ENCODE measurements at places on chromosomes 13 and 19.

DNA sequence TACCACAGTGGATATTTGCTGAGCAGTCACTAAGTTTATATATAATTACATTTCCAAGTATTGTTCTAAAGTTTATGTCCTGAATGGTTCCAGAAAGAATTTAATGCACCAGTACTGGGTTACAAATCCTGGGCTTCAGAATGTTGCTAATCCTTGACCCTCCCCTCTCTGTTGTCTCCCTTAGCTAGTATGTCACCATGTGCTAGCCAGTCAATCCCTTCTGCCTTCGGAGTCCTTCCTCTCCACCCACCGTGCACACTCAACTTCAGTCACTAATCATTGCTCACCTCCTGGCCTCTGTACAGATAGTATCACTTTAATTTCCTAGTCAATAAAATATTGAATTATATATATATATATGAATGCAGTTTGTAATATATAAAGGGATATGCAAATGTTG is 7.5 kb downstream of the FAM124A start:
- DNase-seq, result no peak

DNA sequence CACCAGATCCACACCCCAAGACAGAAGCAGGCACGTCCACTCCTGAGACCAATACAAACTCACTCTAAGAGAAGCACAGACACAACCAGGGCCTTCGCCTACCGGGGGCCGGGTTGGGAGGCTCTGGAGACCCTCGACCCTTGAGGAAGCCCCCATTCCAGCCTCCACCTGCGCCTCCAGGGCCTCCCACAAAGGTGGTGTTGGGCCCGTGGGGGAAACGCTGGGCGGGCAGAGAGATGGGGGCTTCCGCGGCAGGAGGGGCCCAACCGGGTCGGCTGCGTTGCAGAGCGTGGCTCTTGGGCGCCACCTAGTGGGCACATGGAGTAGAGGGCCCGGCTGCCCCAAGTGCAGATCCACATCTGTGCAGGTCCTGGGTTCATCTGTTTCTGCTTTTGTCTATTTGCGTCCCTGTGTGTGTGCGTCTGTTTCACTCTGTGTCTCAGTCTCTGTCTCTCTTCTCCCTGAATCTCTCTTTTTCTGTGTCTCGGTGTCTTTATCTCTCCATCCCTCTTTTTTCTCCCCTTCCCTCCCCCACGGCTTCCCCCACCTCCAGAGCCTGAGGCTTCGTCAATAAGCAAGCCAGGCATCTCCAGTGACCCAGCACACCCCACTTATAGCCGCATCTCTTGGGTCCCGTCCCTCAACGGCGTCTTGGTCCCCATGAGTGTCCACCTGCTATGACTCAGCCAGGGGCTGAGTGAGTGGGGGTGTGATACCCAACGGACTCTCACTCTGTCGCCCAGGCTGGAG is 10.5 kb upstream of the TINCR start:
- DNase-seq, result peak; percentile 93

- DNase-seq, result peak; percentile 74
These were observed 15.2 kb upstream of the SHFL start for GRCh38 chr19:10070730-10071446.

DNA sequence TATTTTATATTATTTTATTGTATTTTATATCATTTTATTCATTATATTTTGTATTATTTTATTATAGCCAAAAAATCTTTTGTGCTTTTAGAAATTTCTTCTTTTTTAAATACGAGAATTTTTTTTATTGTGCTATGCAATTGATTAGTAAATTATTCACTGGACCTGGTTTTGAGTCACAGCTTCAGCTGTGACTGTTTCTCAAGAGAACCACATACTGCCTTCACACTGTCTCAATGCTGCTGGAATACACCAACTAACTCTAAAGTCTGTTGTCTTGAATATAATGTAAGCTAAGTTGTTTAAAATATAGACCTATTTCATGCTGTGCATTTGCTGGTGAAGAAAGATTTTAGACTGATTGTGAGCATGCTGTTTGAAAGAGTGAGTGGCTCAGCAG is 423.6 kb downstream of the NDFIP2 start:
- no peak for DNase-seq

DNA sequence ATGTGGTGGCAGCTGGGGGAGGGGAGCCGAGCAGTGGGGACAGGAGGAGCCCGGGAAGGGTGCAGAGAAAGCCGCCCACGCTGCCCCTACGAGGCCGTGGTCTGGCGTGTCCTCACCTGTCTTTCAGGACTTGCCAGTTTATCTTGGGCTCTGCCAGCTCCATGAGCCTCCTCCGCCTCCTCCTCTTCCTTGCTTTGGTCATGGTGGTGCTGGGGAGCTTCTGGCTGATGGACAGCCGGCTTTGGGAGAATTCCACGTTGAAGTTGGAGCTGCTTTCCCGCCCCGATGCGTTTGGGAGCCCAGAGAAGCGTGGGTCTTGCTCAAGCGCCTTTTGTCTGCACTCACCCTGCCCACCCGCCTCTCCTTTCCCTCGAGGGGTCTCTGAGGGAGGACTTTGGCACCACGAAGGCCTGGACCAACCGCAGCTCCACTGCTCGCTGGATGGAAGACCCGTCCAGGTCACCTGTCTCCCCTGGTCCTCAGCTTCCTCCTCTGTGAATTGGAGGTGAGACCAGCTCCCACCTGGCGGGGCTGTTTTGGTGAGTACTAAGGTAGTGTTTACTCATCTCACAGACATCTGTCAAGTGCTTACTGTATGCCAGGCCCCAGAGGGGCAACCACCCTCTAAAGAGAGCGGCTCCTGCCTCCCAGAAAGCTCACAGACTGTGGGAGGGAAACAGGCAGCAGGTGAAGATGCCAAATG is 29.7 kb upstream of the MIER2 start:
- no peak for DNase-seq

DNA sequence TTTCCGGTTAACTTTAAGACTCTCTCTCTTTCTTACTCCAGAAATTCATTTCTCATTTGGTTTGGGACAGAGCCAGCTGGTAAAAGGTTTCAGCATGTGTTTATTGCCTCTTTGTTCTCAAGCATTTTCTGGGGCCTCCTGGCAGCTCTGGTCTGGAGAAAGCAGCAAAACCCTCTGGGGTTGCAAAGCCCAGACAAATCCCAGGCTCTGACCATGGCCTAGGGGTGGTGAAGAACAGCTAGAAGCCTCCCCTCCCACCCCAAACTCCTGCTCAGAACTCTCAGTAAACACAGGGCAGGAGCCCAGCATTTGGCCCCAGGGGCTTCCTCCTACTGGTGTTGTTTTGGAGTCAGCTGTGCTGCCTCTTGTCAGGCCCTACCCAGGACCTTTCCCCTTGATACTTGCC is 124.2 kb upstream of the SERP2 start:
- no peak for DNase-seq

GRCh38 chr13:113028336-113029060 is 59.5 kb downstream of the MCF2L start:
- no peak for DNase-seq

DNA sequence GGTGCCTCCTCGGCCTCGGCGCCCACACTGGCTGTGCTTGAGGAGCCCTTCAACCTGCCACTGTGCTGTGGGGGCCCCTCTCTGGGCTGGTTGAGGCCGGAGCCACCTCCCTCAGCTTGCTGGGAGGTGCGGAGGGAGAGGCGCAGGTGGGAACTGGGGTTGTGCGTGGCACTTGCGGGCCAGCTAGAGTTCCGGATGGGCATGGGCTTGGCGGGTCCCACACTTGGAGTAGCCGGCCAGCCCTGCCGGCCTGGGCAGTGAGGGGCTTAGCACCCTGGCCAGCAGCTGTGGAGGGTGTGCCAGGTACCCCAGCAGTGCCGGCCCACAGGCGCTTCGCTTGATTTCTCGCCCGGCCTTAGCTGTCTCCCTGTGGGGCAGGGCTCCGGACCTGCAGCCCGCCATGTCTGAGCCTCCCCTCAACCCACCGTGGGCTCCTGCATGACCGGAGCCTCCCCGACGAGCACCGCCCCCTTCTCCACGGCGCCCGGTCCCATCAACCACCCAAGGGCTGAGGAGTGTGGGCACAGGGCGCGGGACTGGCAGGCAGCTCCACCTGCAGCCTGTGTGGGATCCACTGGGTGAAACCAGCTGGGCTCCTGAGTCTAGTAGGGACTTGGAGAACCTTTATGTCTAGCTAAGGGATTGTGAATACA is 723.8 kb downstream of the DIAPH3 start:
- no peak for DNase-seq

DNA sequence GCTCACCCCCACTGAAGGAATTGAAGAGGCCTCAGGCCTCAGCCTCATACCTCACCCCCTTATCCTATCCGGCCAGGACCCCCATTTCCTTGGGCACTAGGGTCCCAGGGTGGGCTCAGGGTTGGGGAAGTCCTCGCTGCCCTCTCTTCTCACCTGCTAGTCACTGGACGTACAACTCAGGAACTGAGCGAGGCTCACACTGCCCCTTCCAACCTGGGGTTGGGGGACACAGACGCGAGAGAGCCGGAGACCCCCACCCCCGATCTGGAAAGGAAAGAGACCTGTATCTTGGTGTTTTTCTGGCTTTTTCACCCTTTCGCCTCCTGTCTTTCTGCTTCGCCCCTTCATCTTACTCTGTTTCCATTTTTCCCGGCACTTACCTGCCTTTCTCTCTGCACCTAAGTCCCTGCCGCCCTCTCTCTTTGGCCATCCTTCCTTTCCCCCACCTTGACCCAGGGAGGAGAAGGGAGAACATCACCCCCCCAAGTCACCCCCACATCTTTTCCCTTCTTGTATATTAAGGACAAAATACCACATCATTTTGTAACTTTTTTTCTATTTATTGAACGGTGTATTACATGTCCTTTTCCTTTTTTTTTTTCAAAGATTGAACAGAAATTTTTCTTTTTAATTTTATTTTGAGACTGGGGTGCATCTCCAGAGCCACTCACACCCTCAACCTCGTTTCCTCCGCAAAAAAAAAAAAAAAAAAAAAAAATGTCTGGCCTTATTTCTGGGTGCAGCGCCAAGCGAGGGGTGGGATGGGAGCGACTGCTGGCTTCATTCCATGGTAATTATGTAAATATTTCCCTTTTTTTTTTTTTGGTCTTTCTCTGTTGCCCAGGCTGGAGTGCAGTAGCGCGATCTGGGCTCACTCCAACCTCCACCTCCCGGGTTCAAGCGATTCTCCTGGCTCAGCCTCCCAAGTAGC is 36.6 kb downstream of the ZSWIM4 start:
- no peak for DNase-seq

- DNase-seq, result no peak
These were observed 140.9 kb downstream of the NDFIP2 start for GRCh38 chr13:79621902-79622301.

GRCh38 chr19:30109565-30109964 is 167.5 kb downstream of the URI1 start:
- DNase-seq, result no peak

DNA sequence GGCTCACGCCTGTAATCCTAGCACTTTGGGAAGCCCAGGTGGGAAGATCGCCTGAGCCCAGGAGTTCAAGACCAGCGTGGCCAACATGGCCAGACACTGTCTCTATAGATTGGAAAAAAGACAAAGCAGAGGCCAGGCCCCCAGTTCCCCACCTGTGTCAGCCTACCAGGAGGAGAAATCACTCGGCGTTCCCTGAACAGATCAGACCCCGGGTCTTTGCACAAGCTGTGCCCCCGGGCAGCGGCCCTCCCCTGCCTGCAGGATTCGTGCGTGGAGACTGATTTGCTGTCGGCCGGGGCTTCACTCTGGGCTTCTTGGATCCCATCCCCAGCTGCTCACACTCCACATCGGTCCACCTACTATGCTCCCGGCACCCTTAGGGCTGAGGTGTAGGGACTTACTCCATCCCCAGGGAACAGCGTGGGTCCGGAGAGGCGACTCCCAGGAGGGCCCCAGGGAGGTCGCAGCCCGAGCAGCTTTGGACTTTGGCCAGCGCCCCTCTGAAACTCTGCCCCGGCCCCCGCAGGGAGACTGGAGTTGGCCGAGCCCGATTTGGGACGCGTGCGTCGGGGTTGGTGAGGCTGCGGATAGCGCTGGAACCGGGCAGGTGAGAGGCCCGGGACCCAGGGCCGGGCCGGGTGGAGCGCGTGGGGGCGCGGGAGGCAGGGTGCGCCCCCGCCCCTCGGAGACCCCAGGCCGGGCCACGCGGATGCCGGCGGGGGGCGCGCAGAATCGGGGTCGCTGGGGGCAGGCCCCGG is 515 bp upstream of the EFNA2 start:
- DNase-seq, result no peak

GRCh38 chr13:66128692-66129269 is 1101.4 kb downstream of the PCDH9 start:
- no peak for DNase-seq

- DNase-seq, result no peak
These were observed 13.4 kb downstream of the ITGBL1 start for GRCh38 chr13:101465877-101466276.

- DNase-seq, result peak; percentile 88
These were observed 26.7 kb upstream of the NANOS3 start for GRCh38 chr19:13849991-13850909.

DNA sequence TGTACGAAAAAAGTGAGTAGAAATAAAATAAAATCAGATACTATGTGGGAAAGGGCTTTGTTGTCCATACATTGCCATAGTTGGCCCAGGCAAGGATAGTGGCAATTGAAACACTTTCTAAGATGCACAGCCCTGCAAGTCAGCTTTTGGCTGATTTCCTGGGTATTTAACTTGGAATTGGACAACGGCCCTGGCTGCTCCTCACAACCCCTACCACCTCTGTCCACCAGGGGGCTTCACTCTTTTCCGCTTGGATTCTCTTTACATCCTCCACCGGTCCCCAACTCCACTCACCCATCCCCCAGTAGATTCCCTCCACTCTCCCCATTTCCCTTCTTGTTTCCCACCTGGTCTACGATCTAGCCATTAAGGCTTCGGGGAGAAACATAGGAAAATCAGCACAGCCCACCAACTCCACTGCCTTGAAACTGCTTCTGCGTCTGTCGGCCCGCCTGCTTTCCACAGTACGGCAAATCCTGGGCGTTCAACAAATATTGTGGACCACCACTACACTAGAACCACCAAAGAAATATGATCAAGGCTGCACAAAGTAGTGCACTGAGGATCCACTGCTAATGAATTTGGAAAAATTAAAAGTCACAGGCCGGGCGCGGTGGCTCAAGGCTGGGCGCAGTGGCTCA is 48.6 kb upstream of the GTF3A start:
- DNase-seq, result no peak

- DNase-seq, result no peak
These were observed 94.3 kb downstream of the SACS start for GRCh38 chr13:23339225-23339624.

Data from H1 (cell line).